T follicular helper cell (primary cell): ENCODE measurements at places on chromosomes 12 and 14.

DNA sequence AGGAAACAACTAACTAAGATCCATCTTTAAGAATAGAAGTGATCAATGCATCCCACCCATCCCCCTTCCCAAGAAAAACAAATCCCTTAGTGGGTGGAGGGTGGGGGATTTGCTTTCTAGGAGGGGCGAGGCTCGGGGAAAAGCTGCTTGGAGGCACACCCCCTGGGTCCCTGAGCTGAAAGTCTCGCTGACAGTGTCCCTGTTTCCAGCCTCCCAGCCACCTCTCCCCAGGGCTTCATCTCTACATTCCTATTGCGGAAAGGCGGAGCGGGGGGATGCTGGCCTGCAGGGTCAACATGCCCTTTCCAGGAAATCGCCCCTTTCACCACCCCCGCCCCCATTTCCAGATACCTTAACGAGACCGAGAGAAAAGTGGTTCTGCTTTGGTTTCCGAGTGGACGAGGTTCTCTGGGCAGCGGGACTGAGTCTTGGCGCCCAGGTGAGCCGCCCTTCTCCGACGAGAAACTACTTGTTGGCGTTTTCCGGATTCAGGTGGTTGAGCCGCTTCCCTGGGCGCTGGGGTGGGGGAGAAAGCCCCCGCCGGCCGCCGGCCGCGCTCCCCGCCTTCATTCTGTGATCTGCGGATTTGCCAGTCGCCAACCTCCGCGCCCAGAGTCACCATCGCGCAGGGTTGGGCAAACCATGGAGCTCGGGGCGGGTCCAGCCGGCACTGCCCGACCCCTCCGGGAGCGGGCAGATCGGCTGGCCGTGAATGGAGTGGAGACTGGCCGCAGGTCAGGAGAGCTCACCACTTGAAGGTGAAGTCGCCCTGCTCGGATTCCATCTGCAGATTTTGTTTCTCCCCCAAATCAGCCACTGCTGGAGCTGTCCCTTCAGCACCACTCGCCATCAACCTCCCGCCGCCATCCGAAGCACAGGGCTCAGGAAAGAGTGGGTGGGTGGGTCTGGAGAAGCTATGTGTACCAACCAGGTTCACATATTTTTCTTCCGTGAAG lies 505 bp downstream of the KCNC2 start:
- DNase-seq, result no peak

DNA sequence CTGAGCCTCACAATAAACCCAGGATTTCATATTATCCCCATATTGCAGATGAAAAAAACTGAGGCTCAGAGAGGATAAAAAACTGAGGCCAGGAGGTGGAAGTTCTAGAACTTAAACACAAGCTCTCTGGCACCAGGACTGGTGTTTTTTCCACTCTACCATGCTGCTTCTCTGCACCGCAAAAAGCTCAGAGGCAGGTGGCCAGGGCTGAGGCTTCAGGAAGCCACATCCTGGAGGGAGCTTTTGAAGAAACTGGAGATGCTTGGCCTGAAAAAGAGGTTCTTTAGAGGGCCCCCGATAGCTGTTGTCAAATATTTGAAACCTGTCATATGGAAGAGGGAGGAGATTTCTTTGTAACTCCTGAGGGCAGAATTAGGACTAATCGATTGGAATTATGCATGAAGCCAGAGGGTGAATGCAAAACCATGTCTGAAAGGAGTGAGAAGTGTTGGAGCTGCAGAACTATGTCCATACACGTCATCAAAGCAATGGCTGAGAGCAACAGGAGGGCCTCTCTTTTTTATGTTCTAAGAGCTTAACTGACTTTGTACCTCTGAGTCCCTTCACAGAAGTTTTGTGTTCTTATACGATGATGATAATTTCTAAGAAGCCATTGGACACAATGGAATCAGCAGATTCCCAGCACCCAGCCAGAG lies 448.6 kb downstream of the FUT8 start:
- DNase-seq, result no peak

- no peak for DNase-seq
Observed at GRCh38 chr12:47247418-47247817, 167.7 kb upstream of the AMIGO2 start.

DNA sequence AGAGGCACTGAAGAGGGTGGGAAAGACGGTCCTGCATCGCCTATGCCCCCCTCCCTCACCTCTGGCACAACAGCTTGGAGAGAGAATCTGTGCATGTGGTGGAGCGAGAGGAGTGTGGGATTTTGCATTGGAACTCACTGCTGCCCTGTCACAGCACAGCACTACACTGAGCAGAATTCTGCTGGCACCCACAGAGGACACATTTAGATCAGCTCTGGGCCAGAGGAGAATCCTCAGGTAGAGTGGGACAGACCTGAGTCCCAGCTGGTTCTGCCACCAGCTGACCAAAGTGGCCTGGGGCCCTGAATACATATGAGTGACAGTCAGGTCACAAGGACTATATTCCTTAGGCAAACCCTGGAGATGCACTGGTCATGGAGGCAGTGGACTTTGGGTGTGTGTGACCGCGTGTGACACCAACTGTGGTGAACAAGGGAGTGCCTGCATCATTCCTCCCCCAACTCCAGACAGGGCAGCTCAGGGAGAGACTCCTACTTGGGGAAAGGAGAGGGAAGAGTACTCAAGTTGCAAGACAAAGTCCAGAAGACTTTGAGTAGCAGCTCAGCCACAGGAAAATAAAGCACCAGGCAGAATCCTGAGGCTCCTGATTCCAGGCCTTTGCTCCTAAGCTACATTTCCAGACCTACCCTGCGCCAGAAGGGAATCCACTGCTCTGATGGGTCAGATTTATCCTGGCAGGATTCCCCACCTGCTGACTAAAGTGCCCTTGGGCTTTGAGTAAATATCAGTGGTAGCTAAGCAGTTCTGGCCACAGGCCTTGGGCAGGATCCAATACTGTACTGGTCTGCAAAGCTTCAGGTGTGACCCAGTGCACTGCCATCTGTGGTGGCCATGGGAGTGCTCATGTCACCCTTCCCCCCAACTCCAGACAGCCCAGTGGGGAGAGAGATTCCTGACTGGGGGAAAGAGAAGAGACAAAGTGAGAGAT lies 10.6 kb upstream of the ACOT1 start:
- no peak for DNase-seq

GRCh38 chr12:51320695-51321320 lies 3.2 kb downstream of the BIN2 start:
- no peak for DNase-seq

GRCh38 chr14:38618514-38618913 lies 362.6 kb upstream of the CLEC14A start:
- no peak for DNase-seq

DNA sequence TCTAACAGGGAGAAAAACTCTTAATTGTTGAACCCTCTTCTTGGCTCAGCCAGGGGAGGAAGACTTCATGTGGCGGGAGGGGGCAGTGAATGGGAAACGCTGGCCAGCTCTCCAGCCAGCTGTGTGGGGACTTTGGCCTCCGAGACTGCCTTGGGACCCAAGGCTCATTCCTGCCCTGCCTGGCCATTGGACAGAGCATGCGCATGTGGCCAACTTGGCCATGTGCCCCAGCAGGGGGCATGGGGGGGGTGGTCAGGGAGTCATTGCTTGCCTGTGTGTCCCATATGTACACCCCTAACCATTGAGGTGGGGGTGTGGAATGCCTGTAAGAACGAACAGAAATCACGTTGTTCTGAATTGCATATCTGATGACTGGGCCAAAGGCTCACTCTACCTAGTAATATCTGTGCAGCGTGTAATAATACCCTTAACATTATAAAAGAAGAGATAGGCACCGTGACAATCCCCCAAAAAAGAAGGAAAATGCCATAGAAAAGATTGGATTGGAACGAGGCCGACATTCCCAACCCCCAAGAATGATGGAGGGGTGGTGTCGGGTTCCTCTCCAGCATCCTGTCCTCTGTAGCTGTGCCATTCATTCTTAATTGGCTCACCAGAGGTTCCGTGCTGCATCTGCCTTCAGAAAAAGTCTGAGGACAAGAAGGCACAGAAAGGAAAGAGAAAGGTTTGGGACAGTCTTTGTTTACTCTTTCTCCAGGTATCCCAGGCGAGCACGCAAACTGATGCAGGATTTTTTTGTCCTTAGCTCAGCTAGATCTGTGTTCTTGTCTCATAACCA lies 3.5 kb upstream of the FAR2 start:
- DNase-seq, result no peak

- no peak for DNase-seq
Observed at GRCh38 chr12:104746467-104747088, 211.5 kb downstream of the SLC41A2 start.

DNA sequence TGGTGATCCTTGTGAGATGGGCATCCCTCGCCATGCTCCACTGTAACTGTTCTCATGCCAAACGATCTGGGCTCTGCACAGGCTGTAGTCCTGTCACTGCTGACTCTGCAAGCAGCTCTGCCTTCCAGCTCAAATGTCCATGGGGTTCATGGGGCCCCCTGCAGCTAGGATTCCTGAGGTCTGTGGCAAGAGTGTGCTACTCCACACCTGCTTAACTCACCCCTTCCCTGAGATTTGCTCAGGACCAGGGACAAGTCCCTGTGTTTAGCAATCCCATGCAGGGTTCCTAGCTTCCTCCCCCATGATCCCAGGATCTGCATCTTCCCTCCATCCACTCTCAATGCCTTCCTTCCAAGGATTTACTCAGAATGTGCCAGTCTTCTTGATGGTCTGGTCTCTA lies 241.0 kb downstream of the ASCL1 start:
- no peak for DNase-seq

DNA sequence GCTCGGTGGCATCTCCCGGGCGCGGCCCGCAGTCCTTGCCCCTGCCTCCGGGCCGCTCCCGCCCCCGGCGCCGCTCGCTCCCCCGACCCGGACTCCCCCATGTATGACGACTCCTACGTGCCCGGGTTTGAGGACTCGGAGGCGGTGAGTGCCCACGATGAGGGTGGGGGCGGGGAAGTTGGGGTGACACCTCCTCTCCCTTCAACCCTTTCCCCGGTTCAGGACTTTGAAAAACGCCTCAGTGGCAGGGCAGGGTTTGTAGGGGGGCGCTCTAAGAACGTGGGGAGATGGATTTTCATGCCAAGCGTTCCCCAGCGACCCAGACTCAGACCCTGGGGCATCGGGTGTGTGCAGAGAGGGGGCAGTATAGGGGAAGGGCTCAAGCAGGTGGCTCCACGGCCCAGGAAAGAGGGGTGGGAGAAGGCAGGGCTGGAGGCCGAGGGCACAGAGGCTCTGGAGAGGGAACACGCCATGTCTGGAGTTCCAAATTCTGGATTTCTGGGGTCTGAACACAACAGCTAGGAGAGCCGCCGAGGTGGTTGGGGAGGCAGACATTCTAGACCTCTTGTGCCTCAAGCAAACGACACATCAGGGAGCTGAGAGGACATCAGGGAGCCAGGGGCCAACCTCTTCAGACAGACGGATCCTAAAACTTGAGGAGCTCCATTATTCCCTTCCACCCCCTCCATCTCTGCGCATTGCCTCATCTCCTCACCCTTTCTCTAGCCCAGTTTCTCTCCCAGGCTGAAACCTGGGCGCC lies 715 bp downstream of the CACNB3 start:
- no peak for DNase-seq

GRCh38 chr14:98598576-98598975 lies 673.4 kb downstream of the BCL11B start:
- DNase-seq, result no peak

- no peak for DNase-seq
Observed at GRCh38 chr14:75720116-75720515, 59.1 kb downstream of the TTLL5 start.

DNA sequence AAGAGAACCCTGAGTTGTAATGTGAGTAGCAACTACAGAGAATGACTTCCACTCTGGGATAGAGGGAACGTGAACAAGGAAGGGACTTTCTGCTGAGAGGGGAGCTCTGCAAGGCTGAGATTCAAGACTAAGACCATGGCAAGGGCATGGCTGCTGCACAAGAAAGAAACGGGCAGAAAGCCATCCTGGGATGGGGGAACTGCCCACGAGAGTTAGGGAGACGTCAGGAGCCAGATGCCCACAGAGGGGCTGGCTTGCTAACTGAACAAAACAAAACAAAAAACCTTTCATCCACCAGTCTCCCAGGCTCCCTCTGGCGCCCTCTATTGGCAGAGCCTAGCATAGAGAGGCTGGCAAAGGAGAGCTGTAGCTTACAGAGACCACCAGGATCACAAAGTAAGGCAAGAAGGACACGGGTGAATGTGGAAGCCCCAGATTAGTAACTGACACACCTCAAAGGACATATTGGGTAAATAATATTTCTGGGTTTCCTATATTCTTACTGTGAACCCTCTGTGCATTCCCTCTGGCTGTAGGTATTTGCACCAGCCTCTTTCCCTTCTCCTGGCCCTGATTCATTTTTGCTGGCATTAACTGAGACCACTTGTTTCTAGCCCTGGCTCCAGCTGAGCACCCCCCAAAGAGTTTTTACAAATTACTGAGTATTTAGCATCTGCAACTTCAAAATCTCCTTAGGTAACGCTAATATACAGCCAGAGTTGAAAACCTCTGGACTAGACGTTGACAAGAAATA lies 338.3 kb downstream of the EMP1 start:
- no peak for DNase-seq

GRCh38 chr14:59116984-59117415 lies 71.5 kb upstream of the DAAM1 start:
- no peak for DNase-seq

DNA sequence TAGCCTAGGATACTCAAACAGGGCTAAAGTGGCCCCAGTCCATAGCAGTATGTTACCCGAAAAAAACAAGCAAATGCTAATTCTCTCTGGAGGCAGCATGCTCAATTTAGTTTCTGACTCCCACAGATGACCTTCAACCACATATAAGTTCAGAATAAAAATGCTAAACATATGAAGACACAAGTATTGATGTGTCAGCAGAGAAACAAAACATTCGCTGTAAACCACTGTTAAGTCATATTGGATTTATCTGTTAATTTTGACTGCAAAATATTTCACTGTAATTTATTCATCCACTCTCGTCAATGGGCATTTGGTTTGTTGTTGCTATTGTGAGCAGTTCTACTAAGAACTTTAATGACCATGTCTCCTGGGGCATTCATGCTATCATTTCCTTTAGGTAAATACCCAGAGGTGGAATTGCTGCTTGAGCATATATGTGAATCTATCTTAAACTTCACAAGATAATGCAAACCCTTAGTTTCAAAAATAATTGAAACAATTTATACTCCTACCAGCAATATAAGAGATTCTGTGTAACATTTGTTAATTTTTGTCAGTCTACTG lies 36.5 kb downstream of the WBP11 start:
- no peak for DNase-seq

DNA sequence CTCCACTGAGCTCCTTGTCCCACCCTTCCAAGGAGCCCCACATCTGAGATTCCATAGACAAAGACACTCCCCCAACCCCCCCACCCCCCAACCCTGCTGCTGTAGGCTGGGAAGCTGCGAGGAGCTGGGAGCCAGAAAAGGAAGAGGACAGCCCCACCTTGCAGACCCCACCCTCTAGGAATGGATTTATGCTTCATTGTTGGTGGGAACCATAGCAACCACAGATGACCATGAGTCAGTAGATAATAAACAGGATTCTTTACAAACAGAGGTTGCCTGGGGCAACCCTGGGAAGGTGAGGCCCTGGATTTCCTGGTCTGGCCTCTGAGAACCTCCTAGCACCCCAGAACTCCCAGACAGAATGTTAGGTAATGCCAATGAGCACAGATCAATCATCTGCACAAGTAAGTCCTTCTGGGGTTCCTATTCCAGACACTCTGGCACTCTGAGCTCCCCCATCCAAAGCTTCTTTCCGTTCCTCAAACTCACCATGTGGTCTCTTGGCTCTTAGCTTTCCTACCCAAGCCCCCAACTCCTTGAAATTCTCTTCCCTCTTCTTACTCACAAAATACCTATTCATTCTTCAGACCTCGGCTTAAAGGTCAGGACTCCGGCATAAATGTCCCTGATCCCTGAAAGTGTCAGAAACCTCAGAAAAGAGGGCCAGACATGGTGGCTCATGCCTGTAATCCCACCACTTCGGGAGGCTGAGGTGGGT lies 15.2 kb upstream of the PLEKHG6 start:
- no peak for DNase-seq
